GM03348 (cell line): ENCODE measurements at places on chromosomes 6 and 20.

DNA sequence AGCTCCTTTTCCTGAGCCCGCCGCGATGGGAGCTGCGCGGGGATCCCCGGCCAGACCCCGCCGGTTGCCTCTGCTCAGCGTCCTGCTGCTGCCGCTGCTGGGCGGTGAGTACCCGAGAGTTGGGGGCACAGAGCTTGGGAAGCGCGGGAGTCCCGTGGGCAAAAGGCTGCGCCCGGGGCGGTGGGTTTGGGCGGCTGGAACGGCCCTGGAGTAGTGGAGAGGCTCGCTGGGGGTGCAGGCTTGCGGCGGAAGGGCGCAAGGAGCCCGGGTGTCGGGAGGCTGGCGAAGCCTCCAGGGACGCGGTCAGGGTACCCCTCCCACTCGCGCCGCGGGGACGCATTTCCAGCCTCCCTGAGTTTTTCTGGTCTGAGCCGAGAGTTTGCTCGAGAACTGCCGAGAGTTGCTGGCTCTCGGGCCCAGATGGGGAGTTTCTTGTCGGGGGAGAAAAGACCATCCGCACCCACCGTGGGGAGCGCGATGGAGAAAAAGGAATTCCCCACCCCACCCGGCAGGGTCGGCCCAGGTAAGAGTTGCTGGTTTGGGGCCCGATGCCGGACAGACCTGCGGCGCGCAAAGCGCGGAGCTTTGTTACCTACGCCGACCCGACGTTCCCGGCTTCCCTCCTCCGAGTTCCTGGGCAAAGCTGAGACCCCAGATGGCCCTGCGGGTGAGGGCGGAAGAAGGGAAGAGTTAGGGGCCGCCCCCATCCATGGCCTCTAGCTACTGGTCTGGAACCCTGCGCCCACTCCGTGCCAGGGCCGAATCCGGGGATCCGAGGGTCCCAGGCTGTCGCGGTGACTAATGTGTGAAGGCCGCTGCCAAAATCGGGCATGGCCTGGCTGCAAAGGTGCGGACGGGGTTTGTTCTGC, 584 bp downstream of the PTK7 start:
- peak; percentile 47 for DNase-seq

DNA sequence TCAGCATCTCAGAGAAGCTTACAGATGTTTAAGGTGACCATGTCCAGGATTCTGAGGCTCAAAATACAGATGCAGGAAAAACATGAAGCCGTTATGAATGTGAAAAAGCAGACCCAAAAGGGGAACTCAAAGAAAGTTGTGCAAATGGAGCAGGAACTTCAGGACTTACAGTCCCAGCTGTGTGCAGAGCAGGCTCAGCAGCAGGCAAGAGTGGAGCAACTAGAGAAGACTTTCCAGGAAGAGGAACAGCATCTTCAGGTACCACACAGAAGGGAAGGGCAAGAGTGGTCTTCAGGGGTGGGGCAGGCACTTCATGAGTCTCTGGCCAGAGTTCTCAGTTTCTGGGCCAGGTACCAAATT, 15.2 kb downstream of the RNF8 start:
- no peak for DNase-seq

DNA sequence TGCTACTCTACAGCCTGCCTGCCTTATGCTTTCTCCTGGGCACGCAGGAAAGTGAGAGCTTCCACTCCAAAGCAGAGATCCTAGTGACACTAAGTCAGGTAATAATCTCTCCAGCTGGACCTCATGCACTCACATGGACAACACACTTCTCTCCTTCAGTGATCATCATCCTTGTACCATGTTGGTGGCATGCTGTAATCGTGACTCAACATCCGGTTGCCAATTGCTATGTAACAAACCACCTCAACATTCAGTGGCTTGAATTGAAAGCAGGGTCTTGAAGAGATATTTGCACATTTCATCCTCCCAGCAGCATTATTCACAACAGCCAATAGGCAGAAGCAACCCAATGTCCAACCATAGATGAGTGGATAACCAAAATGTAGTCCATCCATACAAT, 40.3 kb upstream of the PPP1R3G start:
- DNase-seq = no peak

DNA sequence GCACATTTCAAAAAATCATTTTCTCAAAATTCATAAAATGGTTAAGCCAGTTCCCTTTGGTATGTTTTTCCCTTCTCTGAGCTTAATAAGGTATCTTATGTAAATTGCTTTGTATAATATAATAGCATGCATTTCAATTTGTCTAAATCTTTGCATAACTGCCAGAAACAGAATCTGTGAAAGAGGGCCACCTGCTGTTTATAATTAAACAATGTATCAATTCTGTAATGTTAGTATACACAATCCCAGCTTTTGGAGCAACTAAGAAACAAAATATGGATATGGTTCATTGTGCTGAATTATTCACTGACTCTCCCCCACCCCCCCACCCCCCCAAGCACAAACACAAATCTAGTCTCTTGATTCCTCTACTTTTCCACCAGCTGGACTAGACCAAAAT, 54.8 kb downstream of the GPX5 start:
- no peak for DNase-seq

DNA sequence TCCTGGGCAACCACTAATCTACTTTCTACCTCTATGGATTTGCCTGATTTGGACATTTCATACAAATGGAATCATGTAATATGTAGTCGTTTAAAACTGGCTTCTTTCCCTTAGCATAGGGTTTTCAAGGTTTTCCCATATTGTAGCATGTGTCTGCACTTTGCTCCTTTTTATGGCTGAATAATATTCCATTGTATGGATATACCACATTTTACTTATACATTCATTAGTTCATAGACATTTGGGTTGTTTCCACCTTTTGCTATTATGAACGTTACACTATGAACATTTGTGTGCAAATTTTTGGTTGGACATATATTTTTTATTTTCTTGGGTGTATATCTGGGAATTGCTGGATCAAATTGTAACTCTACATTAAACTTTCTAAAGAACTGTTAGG, 600.4 kb upstream of the NOX3 start:
- DNase-seq = no peak

GRCh38 chr6:46062312-46062711, 46.7 kb upstream of the CLIC5 start:
- DNase-seq = no peak

DNA sequence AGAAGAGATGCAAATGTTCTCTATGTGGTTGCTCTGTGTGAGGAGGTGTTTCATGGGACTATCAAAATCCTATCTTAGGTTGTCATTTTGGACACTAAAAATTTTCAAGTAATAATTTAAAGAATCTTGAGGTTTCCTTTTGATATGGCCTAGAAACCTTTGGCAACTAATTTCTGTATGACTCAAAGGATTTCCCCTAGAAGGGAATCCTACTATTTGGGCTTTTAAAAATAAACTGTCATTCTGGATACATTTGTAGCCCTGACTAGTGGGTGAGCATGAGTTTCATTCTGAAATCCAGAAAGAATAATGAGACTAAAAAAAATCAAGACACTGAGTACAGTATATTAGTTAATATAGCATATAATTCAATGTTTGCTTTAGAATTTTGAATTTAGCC, 25.5 kb upstream of the RAB23 start:
- no peak for DNase-seq

GRCh38 chr20:53728359-53728758, 134.7 kb upstream of the ZNF217 start:
- DNase-seq = no peak

- DNase-seq = no peak
These were observed 508.9 kb upstream of the ADGRB3 start for GRCh38 chr6:68126089-68126749.

- DNase-seq = no peak
These were observed 294.9 kb downstream of the UTRN start for GRCh38 chr6:144580039-144580438.

GRCh38 chr6:110874880-110875547, 429 bp downstream of the AMD1 start:
- peak; percentile 56 for DNase-seq

GRCh38 chr6:127176146-127176545, 57.7 kb downstream of the RSPO3 start:
- DNase-seq = no peak

DNA sequence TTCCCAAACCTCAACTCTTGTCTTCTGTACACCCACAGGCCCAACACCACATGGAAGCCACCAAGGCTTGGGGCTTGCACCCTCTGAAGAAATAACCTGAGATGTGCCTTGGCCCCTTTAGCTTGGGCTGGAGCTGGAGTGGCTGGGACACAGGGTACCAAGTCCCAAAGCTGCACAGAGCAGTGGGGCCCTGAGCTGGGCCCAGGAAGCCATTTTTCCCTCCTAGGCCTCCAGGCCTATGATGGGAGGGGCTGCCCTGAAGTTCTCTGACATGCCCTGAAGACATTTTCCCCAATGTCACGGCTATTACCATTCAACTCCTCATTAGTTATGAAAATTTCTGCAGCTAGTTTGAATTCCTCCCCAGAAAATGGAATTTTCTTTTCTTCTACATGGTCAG, 163.2 kb upstream of the ARID1B start:
- DNase-seq = no peak

GRCh38 chr6:84788689-84789088, 24.3 kb upstream of the TBX18 start:
- no peak for DNase-seq

DNA sequence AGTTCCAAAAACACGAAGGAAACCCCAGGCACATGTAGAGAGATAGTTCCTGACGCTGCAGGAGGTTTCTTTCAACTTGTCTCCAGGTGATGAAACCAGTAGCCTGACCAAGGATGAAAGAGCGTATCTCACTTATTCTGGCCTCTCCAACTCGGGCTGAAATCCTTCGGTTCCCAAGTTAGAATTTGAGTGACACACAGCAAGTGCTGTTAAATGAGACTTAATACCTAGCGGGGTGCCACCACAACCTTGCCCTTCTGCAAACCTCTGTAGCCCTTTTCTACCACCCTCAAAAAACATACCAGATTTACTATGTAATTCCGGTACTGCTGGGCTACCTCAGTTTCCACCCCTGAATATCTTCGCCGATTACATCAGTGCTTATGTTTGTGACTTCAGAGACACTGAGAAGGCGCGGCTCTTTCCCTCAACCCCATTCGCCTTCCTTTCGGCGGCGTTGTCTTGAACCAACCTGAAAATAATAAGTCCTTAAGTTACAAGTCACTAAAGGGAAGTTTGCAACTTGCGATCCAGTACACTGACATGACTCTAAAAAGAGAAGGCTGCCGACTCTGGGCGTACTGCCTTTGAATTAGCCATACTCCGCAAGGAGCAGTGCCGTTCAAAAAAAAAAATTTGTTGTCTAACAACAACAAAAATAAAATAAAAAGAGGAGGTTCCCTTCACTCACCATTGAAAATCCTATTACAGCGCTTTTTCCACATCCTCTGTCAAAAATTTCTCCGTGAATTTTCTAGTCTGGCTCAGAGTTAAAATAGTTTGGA, 194.9 kb upstream of the ZNF184 start:
- no peak for DNase-seq

- no peak for DNase-seq
These were observed 43.0 kb upstream of the PKHD1 start for GRCh38 chr6:52130440-52130839.

- peak; percentile 92 for DNase-seq
These were observed 153.6 kb downstream of the CD83 start for GRCh38 chr6:14270925-14271788.

DNA sequence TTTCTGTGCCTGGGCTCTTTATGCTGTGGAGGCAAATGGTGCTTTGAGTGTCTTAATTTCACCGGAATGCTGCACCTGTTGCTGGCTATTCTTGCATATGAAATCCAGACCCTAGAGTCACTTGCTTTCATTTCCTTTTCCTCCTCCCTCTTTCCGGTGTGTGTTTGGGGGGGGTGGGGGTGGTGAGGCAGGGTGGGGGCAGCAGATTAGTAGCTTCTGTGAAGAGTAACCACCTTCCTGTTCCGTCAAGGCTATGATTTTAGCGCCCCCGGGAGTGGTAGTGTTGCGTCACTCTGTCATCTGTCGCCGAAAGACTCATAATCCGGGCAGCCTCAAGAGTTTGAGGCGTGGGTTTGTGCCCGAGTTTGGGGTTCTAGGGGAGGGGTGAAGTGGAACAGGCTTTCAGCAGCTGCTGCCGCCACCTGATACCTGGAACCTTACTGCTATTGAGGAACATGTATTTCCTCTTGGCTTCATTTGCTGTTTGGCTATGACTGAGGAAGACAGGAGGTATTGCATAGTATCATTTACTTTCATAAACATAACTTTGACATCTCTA, 49.1 kb downstream of the UTRN start:
- DNase-seq = no peak

DNA sequence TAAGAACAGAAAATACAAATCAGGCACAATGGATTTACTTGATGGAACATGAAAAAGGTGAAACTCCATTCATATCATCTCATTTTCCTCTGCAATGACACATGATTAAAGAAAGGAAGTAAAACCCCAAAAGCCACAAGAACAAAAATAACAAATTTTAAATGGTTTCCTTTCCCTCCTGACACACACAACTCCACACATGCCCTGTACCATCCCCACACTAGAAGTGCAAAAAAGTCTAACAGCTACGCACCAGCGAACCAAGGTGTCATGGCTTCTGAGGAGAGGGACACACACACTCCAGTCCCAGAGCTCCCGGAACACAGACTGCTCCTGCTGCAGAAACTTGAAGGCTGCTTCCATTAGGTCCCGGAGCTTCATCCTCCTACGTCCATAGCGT, 25.3 kb downstream of the MDN1 start:
- DNase-seq = no peak

DNA sequence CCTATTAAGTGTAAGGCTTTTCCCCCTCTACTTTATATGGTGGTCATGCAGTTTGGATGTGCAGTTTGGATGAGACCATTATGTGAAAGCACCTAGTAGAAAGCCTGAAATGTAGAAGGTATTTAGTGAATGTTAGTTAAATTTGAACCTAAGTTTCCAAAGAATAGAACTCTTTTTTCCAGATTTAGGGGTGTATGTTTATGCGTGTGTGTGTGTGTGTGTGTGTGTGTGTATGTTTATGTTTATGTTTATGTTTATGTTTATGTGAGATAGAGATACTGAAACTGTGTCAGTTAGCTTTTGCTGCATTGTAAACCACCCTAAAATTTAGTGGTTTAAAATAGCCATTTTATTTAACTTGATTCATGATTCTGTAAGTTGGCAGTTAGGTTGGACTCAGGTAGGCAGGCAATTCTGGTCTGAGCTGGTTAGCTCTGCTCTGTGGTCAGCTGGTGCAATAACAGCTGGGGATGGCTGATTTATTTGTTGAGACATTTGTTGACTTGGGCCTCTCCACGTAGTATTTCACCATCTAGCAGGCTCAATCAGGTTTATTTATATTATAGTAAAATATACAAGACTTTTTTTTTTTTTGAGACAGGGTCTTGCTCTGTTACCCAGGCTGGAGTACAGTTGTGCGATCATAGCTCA, 54.0 kb downstream of the STK4 start:
- no peak for DNase-seq

GRCh38 chr6:53418288-53418687, 69.5 kb upstream of the ELOVL5 start:
- no peak for DNase-seq

- no peak for DNase-seq
These were observed 186.3 kb downstream of the OGFRL1 start for GRCh38 chr6:71474942-71475341.
